Neuronal stem cell (in vitro differentiated cells): ENCODE measurements at places on chromosomes 6 and 20.

DNA sequence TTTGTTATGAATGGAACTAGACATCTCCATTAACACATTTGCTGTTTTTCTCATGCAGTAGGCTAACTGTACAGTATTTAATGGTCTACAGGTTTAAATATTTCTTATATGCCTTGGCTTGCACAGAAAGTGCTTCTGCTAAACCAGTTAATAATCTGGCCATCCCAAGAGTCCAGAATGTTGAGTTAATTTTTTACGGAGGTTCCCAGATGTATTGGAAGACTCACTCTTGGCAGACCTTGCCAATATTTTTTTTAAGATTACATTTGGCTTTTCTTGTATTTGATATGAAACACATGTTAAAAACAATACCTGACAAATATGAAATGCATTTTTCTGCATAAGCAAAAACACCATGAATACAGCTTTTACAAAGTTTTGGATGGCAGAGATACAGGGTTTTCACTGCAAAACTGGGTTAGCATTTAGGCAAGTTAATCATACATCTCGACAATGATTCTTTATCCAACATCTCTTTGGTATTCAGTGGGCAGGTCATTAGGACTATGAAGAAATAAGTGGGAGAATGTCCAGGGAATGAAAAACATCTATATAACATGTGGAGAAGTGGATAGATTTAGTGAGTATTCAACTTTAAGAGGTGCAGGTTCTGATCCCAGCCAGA, 94.0 kb downstream of the SGK1 start:
- DNase-seq: no peak

GRCh38 chr6:155147958-155148663, 115.7 kb upstream of the CLDN20 start:
- no peak for DNase-seq

GRCh38 chr6:35728683-35729678, 7.9 kb upstream of the ARMC12 start:
- DNase-seq: no peak

- no peak for DNase-seq
These were observed 671 bp downstream of the TAPBP start for GRCh38 chr6:33313105-33313708.

GRCh38 chr6:25014791-25015560, 79.2 kb upstream of the RIPOR2 start:
- no peak for DNase-seq
